Neural progenitor cell (in vitro differentiated cells): ENCODE measurements at places on chromosomes 3 and 15.

GRCh38 chr3:64291345-64291744 lies 66.1 kb upstream of the PRICKLE2 start:
- DNase-seq: no peak

- no peak for DNase-seq
These were observed 176.0 kb downstream of the APBA2 start for GRCh38 chr15:29061746-29062145.

GRCh38 chr3:52527732-52528585 lies 5.7 kb downstream of the NT5DC2 start:
- no peak for DNase-seq

GRCh38 chr3:168061332-168061996 lies 34.3 kb downstream of the GOLIM4 start:
- no peak for DNase-seq

DNA sequence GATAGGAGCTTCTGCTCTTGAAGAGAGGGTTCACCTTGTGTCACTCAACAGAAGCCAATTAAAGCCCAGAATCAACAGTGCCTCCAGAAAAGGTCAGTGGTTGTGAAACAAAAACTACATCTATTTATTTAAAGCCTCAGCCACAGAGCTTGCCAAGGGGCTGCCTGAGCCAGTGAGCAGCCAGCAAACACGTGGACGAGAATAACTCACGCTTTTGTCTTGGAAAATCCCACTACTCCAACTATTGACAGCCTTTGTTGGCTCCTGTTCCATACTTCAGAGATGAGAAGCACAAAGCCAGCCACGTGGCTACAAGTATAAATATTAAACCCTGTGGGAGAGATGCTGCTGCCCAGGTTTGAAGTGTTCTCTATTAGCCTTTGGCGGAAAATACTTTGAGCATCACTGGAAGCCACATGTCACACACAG lies 10.3 kb downstream of the GPR156 start:
- DNase-seq: no peak
